ENCODE measurements at places on chromosomes 3 and 15.

- DNase-seq = no peak
Measured at GRCh38 chr3:187841560-187841959, 96.3 kb upstream of the BCL6 start.

GRCh38 chr3:52827441-52827840, 3.0 kb downstream of the ITIH4 start:
- peak; percentile 73 for DNase-seq

DNA sequence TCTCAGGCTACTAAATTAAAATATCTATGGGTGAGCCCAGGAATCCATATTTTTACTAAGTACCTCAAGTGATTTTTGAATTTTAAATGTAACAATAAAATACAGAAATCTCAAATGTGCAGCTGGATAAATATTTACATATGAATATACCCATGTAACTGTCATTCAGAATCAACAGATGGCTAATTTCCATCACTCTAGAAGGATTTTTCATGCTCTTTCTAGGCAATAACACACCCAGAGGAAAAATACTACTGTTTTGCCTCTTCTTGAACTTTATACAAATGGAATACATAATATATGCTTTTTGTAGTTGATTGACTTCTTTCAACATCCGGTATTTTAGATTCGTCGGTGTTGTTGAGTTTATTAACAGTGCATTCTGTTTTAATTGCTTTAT, 601.3 kb upstream of the NECTIN3 start:
- no peak for DNase-seq

DNA sequence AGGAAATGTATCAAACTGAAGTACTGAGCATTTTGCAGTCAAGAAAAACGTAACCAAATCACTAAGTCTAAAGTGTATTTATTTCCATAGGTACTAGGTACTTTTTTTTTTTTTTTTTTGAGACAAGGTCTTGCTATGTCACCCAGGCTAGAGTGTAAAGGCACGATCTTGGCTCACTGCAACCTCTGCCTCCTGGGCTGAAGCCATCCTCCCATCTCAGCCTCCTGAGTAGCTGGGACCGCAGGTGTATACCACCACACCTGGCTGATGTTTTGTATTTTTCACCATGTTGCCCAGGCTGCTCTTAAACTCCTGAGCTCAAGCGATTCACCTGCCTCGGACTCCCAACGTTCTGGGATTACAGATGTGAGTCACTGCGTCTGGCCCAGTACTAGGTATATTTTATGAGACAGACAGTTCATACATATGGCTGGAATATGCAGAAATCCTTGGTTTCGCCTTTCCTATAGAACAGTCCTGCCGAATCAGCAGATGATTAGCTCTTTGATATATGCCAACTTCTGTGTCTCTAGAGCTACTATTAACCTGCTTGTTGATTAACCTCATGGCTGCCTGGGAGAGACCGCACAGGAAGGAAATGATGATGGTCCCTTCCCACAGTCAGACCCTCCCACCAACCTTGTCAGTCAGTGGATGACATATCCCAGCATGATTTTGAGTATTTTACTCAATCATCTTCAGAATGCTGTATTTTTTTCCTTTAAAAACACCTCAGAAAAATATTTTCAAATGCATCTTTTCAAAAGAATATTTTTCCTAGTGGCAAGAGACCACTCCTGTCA, 32.3 kb downstream of the TMOD3 start:
- DNase-seq = peak; percentile 63

- no peak for DNase-seq
Measured at GRCh38 chr15:82871832-82872484, 62.5 kb downstream of the WHAMM start.

DNA sequence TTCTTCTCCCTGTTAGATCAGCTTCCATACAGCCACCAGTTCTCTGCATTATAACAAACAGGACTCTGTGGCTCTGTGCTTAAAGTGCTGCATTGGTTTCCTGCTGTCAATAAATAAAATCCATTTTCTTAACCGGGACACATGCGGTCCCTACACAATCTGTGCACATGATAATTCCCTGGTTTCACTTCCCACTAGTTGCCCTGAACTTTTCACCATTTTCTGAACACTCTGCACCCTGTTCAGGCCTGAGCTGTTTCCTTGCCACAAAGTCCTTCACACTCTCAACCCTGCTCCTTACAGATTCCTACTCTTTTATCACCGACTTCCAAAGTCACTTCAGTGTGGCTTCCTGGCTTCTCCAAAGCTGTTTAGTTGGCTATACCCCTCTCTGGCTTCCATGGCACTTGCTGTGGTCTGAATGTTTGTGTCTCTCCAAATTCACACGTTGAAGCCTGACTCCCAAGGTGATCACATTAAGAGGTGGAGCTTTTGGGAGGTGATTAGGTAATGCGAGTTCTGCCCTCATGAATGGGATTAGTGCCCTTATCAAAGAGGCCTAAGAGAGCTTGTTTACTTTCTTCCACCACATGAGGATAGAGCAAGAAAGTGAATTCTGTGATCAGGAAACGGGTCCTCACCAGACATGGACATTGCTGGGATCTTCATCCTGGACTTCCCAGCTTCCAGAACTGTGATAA, 233.4 kb downstream of the CHST2 start:
- peak; percentile 61 for DNase-seq
